NCI-H2081 (cell line): ENCODE measurements at places on chromosomes 2 and 18.

DNA sequence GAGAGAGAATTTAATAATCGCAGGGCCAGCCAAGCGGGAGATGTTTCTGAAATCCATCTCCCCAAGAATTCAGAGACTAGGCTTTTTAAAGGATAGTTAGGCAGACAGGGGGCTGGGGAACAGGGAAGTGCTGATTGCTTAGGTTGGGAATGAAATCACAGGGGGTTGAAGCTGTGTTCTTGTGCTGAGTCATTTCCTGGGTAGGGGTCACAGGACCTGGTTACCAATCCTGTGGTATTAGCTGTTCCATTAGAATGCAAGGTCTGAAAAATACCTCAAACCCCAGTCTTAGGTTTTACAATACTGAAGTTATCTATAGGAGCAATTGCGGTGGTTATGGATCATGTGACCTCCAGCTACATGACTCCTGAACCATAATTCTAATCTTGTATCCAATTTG, 4.6 kb downstream of the SP140 start:
- DNase-seq: no peak

DNA sequence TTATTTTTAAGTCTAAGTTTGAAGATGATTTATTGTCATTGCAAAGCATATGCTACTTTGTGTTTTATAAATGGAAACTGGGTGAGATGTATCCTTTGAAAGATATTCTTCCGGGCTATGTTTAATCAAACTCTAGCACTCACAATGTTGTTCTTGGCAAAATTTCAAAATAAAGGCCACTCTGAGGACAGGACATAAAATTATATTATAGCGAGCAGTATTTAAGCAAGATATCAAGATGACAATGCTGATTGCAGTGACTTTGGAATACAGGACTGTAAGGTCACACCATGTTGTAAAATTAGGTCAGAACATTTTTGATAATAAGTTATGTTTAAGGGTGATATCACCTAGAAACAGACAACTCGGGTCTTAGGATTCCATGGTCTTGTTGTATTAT, 14.2 kb downstream of the RPRM start:
- no peak for DNase-seq

- DNase-seq: no peak
Measured at GRCh38 chr18:57062844-57063243, 84.0 kb upstream of the BOD1L2 start.

DNA sequence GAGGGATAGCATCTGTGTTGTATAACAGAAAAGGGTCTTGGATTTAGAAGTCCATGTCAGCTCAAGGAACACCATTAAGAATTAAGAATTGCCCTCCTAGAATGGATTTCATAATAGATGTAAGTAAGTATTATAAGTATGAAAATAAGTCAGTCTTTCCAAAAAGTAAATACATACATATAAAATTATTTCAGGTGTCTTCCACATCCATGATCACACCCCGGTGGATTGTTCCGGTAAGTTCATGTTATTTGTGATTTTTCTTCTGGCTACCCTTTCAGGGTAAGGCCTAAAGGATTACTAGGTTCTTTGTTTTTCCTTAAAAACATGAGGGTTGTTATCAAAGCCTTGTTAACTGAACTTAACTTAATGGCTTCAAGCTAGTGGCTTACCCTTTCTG, 55.9 kb downstream of the TMEM185B start:
- DNase-seq: no peak

- no peak for DNase-seq
Measured at GRCh38 chr2:74242354-74243071, 44.1 kb downstream of the MTHFD2 start.

- no peak for DNase-seq
Measured at GRCh38 chr2:222178450-222178849, 120.3 kb downstream of the PAX3 start.

GRCh38 chr18:79246309-79247108, 149.2 kb upstream of the NFATC1 start:
- peak; percentile 68 for DNase-seq

DNA sequence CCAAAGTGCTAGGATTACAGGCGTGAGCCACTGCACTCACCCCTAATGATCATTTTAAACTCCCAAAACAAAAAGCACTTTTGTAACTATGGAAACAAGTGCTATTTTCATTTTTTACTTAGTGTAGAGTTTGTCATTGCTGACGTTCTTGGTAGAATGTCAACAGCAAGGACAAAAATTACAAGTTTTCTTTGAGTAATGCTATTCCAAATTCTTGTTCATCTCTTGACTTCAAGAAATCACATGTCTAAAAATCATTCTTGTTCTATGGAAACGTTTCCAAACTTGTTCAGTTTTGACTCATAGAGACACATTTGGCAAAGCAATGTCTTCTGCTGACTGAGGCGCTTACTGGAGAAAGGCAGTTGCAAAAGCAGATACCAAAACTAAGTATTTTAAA, 82.6 kb downstream of the MBP start:
- DNase-seq: no peak

GRCh38 chr18:55998801-55999385, 410.9 kb upstream of the TCF4 start:
- no peak for DNase-seq

DNA sequence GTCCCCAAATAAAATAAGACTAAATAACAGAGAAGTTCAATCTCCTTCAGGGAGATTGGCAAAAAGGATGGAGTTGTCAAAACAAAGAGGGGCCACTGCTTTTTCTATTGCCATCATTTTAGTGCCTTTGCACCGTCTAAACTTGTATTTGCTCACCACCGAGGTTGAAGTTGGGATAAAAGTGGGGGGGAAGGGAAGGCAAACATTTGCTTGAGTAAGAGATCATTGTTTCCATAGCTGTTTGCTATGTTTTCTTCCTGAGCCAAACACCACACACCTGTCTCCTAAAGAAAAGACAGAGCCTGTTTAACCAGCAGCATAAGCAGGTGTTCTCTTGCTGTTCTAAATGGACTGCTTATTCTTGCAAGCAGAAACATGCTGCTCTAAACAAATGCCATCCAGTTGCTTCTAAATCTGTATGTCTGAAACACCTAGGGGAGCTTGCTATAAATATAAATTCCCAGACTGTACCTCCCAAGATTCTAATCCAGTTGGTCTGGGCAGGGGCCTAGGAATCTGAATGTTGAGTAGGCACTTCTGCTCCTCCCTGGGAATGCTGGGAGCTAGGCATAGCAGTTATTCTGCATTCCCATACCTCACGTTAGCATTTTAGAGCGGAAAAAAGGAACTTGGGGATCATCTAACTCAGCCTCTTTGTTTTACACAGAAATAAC, 179.4 kb upstream of the ARL4C start:
- peak; percentile 89 for DNase-seq

DNA sequence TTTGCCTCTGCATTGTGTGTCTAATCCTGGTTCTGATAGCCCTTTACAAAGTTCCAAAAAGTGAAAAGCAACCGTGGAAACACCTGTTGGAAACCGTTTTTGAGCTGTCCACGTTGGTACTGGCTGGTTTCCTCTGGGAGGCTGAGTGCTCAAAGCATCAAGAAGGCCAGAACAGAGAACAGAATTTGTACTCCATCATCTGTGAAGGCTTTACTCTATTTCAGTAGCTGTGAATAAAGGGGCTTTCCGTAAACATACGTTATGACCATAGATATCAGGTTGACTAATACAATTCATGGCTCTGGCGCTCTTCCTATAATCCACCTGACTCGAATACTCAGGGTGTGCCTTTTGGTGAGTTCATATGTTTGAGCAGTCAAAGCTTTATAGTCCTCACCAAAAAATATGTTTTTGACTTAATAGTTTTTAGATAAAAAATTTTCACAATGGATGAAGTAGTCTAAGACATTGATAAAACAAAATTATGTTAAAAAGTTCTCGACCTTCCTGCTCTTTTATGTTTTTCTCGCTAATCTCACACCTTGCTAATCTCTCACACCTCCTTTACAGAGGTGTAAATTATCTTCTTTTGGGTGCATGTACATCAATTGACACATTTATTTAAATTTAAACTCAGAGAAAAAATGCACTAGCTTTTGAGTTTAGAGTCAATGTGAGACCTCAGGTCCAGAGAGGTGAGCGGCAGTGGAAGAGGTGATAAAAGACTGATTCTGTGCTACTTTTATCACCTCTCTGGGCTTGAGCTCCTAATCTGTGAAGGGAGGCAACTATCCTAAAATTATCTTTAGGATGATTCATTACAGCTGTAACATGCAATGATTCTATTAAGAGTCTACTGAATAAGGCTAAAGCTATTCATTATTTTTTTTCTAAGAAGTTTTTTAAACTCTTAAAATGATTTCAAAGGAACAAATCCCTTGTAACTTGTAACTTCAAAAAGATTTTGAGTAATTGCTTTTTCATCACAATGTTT, 65.3 kb downstream of the CXCR4 start:
- DNase-seq: no peak

DNA sequence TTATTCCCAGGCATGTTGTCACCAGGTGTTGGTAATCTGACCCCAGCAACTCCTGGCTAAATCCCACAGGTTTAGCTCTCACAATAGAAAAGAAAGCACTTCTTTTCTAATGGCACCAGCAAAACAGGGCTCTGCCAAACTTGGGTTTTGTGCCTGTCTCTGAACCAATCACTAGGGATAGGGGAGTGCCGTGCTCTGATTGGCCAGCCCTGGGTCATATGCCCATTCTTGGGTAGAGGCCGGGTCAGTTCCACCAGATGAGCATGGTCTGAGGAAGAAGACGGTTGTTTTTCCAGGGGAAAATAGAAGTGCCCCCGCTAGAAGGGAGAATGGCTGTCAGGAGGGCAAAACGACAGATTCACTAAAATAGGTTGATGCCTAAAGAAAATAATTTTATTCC, 14.7 kb downstream of the CDK15 start:
- no peak for DNase-seq

GRCh38 chr2:48504647-48505327, 25.2 kb upstream of the STON1 start:
- DNase-seq: no peak

GRCh38 chr2:226207671-226208070, 591.9 kb downstream of the IRS1 start:
- no peak for DNase-seq

DNA sequence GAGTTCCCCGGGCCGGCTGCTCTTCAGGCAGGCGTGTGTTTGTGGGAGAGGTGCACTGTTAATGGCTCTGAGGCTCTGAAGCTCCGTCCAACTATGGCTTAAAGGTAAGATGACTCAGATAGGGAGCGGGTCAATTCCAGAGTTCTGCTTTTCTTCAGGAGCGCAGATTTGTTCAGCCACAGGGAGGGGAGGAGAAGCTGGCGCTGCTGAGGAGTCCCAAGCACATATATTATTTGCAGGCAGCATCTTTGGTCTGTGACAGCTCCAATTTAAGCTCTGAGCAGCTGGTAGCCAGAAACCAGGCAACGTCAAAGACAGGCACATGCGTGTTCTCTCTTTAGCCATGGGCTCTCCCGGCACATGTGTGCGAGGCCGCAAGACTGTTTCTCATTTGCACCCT, 229.2 kb downstream of the BCL2 start:
- no peak for DNase-seq

DNA sequence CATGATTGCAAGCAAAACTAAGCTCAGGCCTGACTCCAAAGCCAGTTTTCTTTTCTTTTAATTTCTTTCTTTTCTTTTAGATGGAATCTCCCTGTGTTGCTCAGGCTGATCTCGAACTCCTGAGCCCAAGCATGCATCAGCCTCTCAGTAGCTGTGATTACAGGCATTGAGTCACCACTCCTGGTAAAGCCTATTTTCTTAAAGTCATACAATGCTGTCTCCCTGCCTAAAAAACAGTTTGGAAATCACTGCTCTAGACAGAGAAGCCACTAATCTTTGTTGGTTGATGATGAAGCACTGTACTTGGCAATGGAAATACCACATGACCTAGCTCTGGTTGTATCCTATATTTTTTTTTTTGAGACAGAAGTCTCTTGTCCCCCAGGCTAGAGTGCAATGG, 33.1 kb upstream of the ZNF532 start:
- DNase-seq: no peak

- DNase-seq: no peak
Measured at GRCh38 chr2:234912437-234912836, 39.4 kb upstream of the SH3BP4 start.

DNA sequence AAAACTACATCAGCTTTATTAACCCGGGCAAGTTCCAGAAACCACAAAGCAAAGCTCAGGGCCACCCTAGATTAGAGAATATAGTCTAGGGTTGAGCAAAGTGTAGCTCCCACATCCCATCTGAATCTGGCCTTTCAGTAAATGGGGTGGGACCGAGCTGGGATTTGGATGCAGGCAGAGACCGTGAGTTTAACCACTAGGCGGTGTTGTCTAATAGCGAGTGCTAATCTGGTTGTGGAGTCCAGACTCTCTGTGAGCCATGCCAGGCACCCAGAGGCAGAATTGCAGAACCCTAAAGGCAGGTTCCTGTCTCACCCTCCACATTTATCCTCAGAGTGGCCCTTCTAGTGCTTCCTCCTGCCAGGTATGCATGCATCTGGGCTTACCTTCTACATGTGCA, 435.9 kb downstream of the TSN start:
- DNase-seq: peak; percentile 7

GRCh38 chr2:71603851-71604725, 150.7 kb downstream of the DYSF start:
- no peak for DNase-seq

- DNase-seq: peak; percentile 36
Measured at GRCh38 chr18:12304351-12305210, 3.5 kb upstream of the TUBB6 start.

GRCh38 chr2:6538607-6539006, 327.1 kb downstream of the CMPK2 start:
- DNase-seq: no peak

DNA sequence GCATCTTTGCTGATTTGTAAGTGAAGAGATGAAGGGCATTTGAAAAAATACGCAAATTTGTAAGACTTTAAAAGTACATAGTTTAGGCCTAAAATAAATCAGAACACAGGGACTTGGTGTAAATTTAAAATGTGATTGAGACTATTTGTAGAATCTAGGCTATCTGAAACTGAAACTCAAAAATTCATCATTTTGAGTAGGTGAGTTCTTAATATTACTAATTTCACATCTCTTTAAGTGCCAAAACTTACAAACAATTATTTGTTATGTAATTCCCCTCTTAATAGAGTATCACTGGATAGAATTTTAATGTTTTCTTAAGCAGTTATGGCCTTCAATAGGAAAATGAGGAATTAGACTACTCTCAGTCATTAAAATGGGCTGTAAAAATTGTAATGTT, 14.0 kb upstream of the HRH4 start:
- no peak for DNase-seq

DNA sequence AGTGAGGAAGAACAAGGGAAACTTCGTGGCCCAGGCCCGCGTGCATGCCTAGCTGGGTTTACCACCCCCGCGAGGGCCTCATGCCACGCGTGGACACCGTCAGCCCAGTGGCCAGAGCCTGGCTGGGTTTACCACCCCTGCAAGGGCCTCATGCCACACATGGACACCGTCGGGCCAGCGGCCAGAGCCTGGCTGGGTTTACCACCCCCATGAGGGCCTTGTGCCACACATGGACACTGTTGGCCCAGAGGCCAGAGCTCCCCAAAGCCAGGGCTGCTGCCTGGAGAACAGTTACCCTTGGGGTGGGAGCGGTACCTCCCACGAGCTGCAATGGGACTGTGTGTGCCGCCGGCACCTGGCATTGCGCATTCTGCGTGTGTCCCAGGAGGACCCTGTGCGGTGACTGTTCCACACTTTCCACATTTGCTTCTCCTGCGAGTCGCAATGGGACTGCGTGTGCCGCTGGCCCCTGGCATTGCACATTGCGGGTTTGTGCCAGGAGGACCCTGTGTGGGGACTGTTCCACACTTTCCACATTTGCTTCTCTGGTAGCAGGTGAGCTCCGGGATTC, 105.6 kb upstream of the CTDP1 start:
- DNase-seq: no peak

GRCh38 chr18:26993568-26993967, 128.1 kb upstream of the AQP4 start:
- DNase-seq: no peak
